Ammon's horn (tissue), 1 donor: ENCODE measurements at places on chromosomes 7 and 10.

DNA sequence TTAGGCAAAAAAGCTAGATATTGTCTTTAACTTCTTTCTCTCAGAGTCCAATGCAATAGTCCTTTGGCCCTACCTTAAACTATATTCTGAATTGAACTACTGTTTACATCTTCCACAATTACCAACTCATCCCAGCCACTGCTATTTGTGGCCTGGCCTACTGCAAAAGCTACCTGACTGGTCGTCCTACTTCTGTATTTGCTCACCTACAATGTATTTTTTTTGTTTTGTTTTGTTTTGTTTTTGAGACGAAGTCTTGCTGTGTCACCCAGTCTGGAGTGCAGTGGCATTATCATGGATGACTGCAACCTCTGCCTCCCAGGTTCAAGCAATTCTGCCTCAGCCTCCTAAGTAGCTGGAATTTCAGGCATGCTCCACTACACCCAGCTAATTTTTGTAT is 51.2 kb downstream of the ARL4A start:
- no peak for DNase-seq

DNA sequence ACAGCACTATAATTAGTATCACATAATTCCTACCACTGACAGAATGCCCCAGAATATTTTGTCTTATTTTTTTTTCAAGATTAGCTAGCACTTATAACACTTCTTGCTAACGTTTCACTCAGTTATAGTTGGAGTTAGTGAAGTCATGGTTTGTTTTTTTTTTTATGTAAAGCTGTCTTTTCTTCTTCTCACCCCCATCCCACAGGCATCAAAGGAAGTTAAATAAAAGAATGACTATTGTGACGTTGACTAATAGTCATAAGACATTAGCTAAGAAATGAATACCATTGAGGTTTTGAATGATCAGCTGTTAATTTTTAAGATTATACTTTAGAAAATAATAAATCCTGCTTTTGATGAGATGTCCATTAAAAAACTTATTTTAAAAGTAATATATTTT is 498.3 kb downstream of the GFRA1 start:
- no peak for DNase-seq

GRCh38 chr10:96229568-96230030 is 41.8 kb downstream of the BLNK start:
- DNase-seq, result peak; percentile 76

DNA sequence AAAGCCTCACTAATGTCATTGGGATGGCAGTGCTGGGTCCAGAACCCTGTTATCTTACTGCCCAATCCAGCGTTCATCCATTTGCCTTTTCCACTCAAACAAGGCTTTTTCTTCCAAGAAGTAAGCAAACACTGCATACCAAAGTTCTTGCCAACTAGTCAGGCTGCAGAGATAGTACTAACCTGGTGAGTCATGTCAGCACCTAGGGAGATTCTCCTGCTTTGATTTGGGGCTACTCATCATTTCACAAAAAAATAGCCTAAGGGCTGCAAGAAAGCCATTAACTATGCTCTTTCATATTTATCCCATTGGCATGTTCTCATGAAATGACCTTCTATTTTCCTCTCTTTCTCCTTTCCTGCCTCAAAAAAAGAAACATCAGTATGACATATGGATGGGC is 142.6 kb downstream of the TWIST1 start:
- no peak for DNase-seq

- DNase-seq, result no peak
Measured at GRCh38 chr7:133950855-133951254, 176.3 kb upstream of the LRGUK start.
